ENCODE measurements at places on chromosomes 1 and 21. TPM values are rescaled to one million over a fixed set of nuclear protein-coding genes. Genes with fewer than 3 reads are reported as not detected.

Gene SPOCD1
- total RNA-seq, result 0.27 TPM

DNA sequence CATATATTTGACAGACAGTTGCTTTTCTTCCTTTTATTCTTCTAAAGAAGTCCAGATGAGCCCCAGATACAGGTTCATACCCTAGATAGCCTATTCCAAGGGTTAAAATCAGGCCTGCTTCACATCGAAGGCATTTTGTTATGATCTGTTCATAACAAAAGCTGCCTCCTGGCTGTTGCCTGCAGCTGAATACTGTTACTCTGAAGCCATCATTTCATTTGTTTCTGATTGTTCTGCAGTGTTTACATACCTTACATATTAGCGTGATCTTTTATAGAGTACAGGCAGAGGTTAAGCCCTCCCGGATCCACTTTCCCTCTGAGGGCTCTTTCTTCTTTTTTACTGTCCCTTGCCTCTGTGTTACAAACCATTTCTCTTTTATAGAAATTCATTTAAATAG lies 219.0 kb upstream of the HOOK1 start:
- no peak overlapping the region for H3K4me3 ChIP-seq
- no peaks in the 10 kb centered on the region for H3K36me3 ChIP-seq
- H3K27me3 ChIP-seq, result no peaks in the 10 kb centered on the region
- no peak overlapping the region for H3K27ac ChIP-seq
- H3K4me1 ChIP-seq, result no peaks in the 10 kb centered on the region
- no peak for DNase-seq

DNA sequence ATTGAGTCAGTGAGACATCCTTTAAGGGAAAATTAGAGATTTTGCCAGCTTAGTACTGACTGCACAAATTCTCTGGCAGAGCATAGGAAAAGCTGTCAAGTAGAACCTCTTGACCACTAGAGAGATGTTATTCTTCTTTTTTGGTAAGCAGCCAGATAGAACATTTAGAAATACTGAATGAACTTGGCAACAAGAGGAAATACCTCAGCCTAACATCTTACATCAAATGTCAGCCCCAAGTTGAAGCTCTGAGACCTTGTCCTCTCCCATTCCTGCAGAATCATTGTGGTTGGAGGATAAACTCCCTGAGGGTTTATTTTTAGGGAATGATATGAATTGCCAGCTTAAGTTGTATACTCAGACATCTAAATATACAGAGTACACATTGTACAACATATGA lies 53.5 kb downstream of the MIGA1 start:
- H3K4me3 ChIP-seq, result no peak overlapping the region
- H3K27ac ChIP-seq, result no peak overlapping the region
- DNase-seq, result no peak

- peaks cover 42% of the 10 kb centered on the region for H3K4me1 ChIP-seq
- DNase-seq, result peak; percentile 49
- H3K27me3 ChIP-seq, result peaks cover 15% of the 10 kb centered on the region
- H3K4me3 ChIP-seq, result peak overlapping the region; percentile 61
Observed at GRCh38 chr1:19644681-19645410, 735 bp downstream of the NBL1 start.

Gene LCE1D
- not detected for total RNA-seq

- H3K4me1 ChIP-seq, result peaks cover 82% of the 10 kb centered on the region
- DNase-seq, result no peak
- H3K27me3 ChIP-seq, result no peaks in the 10 kb centered on the region
- no peaks in the 10 kb centered on the region for H3K36me3 ChIP-seq
Observed at GRCh38 chr1:111505641-111506119, 2.2 kb upstream of the ADORA3 start.

GRCh38 chr1:204994086-204994862 lies 48.7 kb upstream of the CNTN2 start:
- H3K27me3 ChIP-seq, result no peaks in the 10 kb centered on the region
- no peak overlapping the region for H3K4me3 ChIP-seq
- H3K27ac ChIP-seq, result no peak overlapping the region
- H3K36me3 ChIP-seq, result no peaks in the 10 kb centered on the region

Gene ETV3L
- not detected for total RNA-seq

DNA sequence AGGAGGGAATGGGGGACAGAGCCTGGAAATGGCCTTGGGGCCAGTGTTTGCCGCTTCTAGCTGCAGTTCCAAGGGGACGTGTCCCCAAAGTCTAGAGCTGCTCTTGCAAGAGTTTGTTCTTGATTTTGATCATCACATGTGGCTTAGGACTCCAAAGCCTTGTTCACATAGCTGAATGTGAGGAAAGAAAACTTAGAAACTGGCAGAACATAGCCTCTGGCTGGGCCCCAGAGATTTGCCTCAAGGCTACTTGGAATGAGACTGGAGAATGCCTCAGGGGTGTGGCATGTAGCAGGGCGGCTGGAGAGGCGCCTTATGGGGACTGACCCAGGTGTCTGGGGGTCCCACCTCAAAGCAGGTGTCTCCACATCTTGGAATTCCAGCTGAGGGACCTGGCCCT lies 2.3 kb downstream of the PDXK start:
- H3K4me3 ChIP-seq, result no peak overlapping the region
- H3K4me1 ChIP-seq, result peaks cover 48% of the 10 kb centered on the region
- no peaks in the 10 kb centered on the region for H3K27me3 ChIP-seq

DNA sequence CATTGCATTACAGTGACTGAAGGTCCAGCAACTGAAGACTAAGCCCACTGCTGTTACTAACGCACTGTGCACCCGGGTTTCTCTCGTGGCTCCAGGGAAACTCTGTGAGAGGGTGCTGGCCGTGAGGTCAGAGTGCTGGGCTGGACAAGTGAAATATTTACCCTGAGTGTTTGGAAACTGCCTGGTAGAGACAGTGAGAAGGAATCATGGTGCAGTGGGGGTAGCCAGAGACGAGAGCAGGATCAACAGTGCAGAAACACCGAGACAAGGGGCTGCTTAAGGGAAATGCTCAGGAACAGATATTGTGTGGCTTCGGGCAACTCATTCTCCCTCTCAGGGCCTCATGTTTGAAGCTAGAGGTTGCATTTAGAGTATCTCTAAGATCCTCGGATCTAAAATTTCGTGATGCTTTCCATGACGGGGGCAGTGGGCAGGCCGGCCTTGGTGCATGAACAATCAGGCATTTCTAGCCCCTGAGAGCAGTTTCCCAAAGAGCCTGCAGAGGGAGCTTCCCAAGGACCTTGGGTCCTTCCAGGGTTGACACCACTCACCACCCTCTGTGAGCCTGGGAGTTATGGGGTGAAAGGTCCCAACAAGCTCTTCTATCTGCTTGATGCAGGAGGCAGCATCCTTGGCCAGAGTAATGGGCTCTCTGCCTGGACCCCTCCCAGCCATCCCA lies 9.7 kb downstream of the CD2 start:
- H3K27ac ChIP-seq, result peak overlapping the region; percentile 88
- peaks cover 96% of the 10 kb centered on the region for H3K4me1 ChIP-seq
- H3K36me3 ChIP-seq, result peaks cover 98% of the 10 kb centered on the region

GRCh38 chr1:100440075-100440809 lies 87.9 kb downstream of the CDC14A start:
- peaks cover 60% of the 10 kb centered on the region for H3K4me1 ChIP-seq
- peak overlapping the region; percentile 59 for H3K27ac ChIP-seq
- DNase-seq, result peak; percentile 76
- peaks cover 44% of the 10 kb centered on the region for H3K36me3 ChIP-seq
- H3K27me3 ChIP-seq, result no peaks in the 10 kb centered on the region

DNA sequence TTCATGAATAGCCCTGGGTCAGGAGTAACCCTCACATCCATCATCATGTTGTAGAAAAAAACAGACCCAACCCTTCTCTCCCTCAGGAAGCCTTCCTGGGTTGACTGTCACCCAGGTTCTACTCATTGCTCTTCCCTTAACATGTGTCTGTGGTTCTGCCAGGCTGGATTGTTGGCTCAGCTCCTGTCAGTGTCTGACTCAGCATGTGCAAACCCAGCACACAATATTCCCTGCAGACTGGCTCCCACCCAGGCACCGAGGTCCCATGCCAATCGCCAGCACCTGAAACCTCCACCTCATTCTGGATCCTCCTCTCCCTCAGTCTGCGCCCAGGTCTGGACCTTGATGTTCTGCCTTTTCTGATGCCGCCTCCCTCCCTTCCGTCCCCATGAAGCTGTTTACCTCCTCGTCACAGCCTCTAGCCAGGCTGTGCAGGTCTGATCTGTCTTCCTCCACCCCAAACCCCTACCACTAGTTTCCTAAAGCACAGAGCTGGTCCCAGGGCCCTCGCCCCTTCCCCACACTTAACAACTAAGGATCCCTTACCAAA lies 4.3 kb upstream of the S100A8 start:
- H3K36me3 ChIP-seq, result no peaks in the 10 kb centered on the region
- peaks cover 19% of the 10 kb centered on the region for H3K27me3 ChIP-seq
- no peak for DNase-seq
- H3K4me1 ChIP-seq, result no peaks in the 10 kb centered on the region
- H3K4me3 ChIP-seq, result no peak overlapping the region

Gene MYOG
- total RNA-seq, result not detected

Gene DNALI1
- not detected for total RNA-seq

Gene RHCE
- 0.25 TPM for total RNA-seq

GRCh38 chr1:61753998-61754508 lies 11.8 kb downstream of the PATJ start:
- H3K27me3 ChIP-seq, result no peaks in the 10 kb centered on the region
- H3K36me3 ChIP-seq, result no peaks in the 10 kb centered on the region
- no peak overlapping the region for H3K27ac ChIP-seq
- DNase-seq, result no peak
- no peak overlapping the region for H3K4me3 ChIP-seq

GRCh38 chr1:80457409-80457808 lies 1343.3 kb upstream of the ADGRL2 start:
- no peak overlapping the region for H3K4me3 ChIP-seq
- H3K27me3 ChIP-seq, result no peaks in the 10 kb centered on the region
- no peak for DNase-seq
- H3K36me3 ChIP-seq, result no peaks in the 10 kb centered on the region
- H3K27ac ChIP-seq, result no peak overlapping the region

Gene RNU1-1
- total RNA-seq, result 4,982 TPM

GRCh38 chr1:39928809-39929587 lies 25.9 kb upstream of the MFSD2A start:
- H3K27me3 ChIP-seq, result no peaks in the 10 kb centered on the region
- H3K27ac ChIP-seq, result no peak overlapping the region
- no peaks in the 10 kb centered on the region for H3K36me3 ChIP-seq
- H3K4me1 ChIP-seq, result peaks cover 3% of the 10 kb centered on the region
- no peak overlapping the region for H3K4me3 ChIP-seq

DNA sequence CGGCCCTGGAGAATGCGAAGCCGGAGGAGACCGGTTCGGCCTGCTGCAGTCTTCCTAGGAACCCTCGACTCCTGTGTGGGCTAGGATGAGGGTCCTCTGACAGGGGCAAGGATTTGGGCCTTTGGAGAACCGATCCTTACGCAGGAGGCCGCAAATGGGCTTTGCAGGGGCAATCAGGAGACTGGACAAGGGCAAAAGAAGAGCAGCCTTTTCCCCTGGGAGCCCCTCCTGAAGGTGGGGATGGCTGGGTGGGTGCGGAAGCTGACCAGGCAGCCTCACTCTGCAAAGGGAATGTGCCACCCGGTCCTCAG lies 111.7 kb downstream of the NAV1 start:
- no peak overlapping the region for H3K27ac ChIP-seq
- peaks cover 7% of the 10 kb centered on the region for H3K4me1 ChIP-seq
- DNase-seq, result no peak
- no peak overlapping the region for H3K4me3 ChIP-seq
- H3K27me3 ChIP-seq, result peaks cover 39% of the 10 kb centered on the region

DNA sequence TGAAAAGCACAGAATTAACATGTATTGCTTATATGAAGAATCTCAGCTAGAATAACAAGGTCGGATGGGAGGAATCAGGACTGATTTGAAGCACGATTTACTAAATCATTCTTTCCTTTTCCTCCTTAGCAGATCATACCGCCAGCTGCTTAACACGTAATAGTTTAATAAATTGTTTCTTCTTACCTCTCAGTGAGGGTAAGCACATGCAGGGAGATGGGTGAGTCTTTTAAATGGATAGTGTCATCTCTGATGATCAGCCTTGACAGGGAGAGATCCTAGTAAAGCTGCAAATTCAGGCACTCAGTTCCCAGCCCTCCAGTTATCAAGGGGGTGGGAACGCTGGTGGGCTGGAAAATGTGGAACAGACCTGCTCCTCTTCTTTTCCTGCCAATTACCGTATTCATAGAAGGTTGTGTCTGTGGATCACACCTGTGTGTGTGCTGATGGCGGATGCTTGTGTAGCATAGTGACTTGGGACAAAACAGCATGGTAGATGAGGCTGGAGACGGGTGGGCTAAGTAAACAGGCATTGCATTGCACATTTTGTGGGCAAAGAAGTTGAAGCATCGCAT lies 30.7 kb downstream of the NTPCR start:
- peaks cover 24% of the 10 kb centered on the region for H3K36me3 ChIP-seq
- no peak overlapping the region for H3K4me3 ChIP-seq
- no peaks in the 10 kb centered on the region for H3K27me3 ChIP-seq
- no peak overlapping the region for H3K27ac ChIP-seq
- peaks cover 13% of the 10 kb centered on the region for H3K4me1 ChIP-seq

Gene HMCN1
- total RNA-seq, result 0.14 TPM

- no peaks in the 10 kb centered on the region for H3K4me1 ChIP-seq
- no peak for DNase-seq
- no peak overlapping the region for H3K4me3 ChIP-seq
- H3K27ac ChIP-seq, result no peak overlapping the region
- H3K27me3 ChIP-seq, result peaks cover 2% of the 10 kb centered on the region
Observed at GRCh38 chr1:201224666-201225370, 34.2 kb downstream of the IGFN1 start.

Gene NEGR1
- 0.03 TPM for total RNA-seq

DNA sequence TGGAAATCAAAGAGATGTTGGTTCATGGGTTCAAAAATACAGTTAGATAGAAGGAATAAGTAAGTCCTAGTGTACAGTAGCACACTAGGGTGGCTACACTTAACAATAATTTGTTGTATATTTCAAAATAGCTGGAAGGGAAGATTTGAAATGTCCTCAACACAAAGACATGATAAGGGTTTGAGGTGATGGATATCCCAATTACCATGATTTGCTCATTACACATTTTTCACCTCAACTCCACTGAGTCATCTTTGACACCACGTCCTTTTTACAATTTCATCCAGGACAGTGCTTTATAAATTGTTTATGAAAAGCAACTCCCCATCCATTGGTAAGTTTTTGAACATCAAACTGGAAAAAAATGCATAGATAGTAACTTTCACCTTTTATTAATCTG lies 208.3 kb downstream of the ZC3H11B start:
- no peaks in the 10 kb centered on the region for H3K27me3 ChIP-seq
- DNase-seq, result no peak
- H3K36me3 ChIP-seq, result no peaks in the 10 kb centered on the region
- no peak overlapping the region for H3K27ac ChIP-seq
- H3K4me3 ChIP-seq, result no peak overlapping the region

DNA sequence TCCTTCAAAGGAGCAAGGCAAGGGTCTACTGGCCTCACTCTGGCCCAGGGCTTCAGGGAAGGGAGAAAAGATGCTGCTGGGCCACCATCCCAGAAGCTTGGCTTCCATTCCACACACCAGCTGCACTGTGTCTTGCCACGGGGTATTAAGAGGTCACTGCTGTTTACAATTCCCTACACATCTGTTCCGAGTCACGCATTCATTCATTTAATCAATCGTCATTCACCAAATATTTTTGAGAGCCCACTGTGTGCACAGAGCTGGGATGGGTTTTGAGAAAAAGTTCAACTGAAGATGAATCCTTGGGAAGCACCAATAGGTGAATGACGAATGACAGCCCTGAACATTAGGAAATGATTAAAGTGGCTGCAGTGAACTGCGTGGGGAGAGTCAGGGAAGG lies 101.7 kb downstream of the NAV1 start:
- H3K27me3 ChIP-seq, result peaks cover 3% of the 10 kb centered on the region
- H3K36me3 ChIP-seq, result no peaks in the 10 kb centered on the region
- DNase-seq, result no peak
- H3K4me3 ChIP-seq, result no peak overlapping the region
